Sigmoid colon (tissue), 7 donors: ENCODE measurements at places on chromosomes 5 and 9. TPM values are rescaled to one million over a fixed set of nuclear protein-coding genes. Genes with fewer than 3 reads are reported as not detected.

The FKTN gene
- 8.4 TPM for total RNA-seq

The HINT2 gene
- total RNA-seq: 42.5 TPM

The ARHGEF28 gene
- total RNA-seq: 4.9 TPM

The ARL14EPL gene
- total RNA-seq: not detected

The PDGFRB gene
- 54.9 TPM for total RNA-seq

The DMRT2 gene
- not detected for total RNA-seq

The PITX1 gene
- total RNA-seq: 1.8 TPM

- H3K27me3 ChIP-seq: no peaks in the 10 kb centered on the region
- no peaks in the 10 kb centered on the region for H3K4me1 ChIP-seq
- H3K27ac ChIP-seq: no peak overlapping the region
- no peak overlapping the region for H3K4me3 ChIP-seq
- H3K36me3 ChIP-seq: peaks cover 69% of the 10 kb centered on the region
These were observed 38.2 kb upstream of the POMT1 start for GRCh38 chr9:131464354-131465000.

- H3K36me3 ChIP-seq: no peaks in the 10 kb centered on the region
- no peak for DNase-seq
- H3K4me1 ChIP-seq: no peaks in the 10 kb centered on the region
- H3K27me3 ChIP-seq: no peaks in the 10 kb centered on the region
These were observed 16.7 kb downstream of the ATPSCKMT start for GRCh38 chr5:10233011-10233410.
